ENCODE measurements at places on chromosomes 2 and 18.

DNA sequence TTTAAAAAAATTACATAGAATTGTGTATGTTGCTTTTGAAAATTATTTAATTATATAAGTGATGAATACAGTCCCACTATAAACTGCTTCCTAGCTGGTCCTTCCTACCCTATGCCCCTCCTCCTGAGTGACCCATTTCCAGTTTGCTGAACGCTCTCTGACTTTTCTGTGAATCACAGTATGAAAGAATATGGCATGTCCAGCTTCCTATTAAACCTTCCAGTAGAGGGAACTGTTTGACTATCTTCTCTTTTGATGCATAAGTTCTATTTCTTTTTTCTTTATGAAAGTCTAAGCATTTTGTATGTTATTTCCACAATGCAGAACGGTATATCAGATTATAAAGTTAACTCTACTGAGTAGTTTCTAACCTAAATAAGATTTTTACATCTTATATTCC lies 41.3 kb downstream of the PSMG2 start:
- DNase-seq, result peak; percentile 68

DNA sequence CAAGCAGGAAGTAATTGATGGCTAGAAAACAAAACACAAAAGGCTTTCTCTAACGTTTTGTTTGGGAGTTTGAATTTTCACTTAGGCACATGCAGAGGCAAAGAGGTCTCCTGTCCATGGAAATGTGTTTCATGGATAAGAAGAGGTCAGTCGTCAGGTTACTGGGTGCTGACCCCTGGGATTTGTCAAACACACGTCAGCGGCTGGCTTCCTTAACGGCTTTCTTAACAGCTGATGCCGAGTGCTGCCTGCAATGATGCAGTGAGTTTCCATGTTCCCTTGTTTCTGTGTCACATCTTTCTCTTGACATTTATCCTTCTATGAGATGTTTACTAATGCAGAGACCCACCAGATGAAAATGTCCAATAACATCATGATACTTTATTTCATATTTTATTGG lies 31.7 kb downstream of the GPR39 start:
- no peak for DNase-seq

- DNase-seq, result peak; percentile 9
These were observed 123.3 kb upstream of the TANK start for GRCh38 chr2:161036926-161037325.

- DNase-seq, result no peak
These were observed 5.9 kb upstream of the DLX1 start for GRCh38 chr2:172079416-172079815.

DNA sequence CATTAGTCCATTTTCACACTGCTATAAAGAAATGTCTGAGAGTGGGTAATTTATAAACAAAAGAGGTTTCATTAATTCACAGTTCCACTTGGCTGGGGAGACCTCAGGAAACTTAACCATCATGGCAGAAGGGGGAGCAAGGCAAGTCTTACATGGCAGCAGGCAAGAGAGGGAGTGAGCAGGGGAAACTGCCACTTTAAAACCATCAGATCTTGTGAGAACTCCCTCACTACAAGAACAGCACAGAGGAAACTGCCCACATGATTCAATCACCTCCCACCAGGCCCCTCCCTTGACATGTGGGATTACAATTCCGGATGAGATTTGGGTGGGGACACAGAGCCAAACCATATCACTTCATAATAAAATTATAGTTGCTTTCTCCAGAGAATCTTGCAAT lies 365.5 kb upstream of the ID2 start:
- DNase-seq, result no peak

GRCh38 chr18:49884959-49885358 lies 71.6 kb upstream of the ACAA2 start:
- DNase-seq, result no peak

GRCh38 chr2:18194161-18194560 lies 315.7 kb downstream of the KCNS3 start:
- no peak for DNase-seq

GRCh38 chr18:7926526-7926925 lies 359.4 kb downstream of the PTPRM start:
- DNase-seq, result no peak

- peak; percentile 18 for DNase-seq
These were observed 55.1 kb upstream of the SIX3 start for GRCh38 chr2:44886414-44886813.
